ENCODE measurements at places on chromosomes 11 and 22.

GRCh38 chr11:77779935-77780334 lies 40.6 kb downstream of the RSF1 start:
- DNase-seq, result no peak

DNA sequence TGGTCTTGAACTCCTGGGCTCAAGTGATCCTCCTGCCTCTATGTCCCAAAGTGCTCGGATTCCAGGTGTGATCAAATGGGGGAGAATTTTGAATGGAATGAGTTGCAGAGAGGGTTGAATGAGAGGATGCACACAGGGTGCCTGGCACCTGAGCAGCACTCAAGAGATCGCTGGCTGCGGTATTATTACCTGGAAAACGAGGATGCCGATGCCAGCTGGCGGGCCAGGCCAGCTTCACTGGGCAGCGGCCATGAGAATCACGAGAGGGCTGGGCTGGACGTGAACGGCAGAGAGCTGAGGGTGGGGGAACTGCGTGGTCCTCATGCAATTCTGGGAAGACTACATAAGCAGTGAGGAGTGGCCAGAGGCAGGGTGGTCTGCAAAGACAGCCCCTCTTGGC lies 2.9 kb downstream of the MGAT3 start:
- DNase-seq, result no peak

DNA sequence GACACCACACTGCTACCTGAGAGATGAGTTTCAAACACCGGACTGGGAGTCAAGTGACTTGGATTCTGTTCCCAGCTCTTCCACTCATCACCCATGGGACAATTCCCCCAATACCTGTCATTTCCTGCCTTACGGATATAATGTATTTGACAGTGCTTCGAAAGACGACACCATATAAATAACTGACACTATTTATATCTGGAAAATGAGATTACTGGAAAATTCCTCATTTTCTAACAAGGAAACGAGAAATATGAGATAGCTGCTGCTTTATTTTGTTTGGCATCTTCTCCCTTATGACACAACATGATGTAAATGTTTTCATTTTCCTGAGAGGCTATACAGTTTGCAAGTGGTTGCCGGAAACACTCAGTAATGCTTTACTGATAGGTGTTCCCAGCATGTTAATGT lies 8.6 kb downstream of the HSCB start:
- DNase-seq, result no peak

GRCh38 chr22:28051787-28052356 lies 132.8 kb upstream of the PITPNB start:
- no peak for DNase-seq

DNA sequence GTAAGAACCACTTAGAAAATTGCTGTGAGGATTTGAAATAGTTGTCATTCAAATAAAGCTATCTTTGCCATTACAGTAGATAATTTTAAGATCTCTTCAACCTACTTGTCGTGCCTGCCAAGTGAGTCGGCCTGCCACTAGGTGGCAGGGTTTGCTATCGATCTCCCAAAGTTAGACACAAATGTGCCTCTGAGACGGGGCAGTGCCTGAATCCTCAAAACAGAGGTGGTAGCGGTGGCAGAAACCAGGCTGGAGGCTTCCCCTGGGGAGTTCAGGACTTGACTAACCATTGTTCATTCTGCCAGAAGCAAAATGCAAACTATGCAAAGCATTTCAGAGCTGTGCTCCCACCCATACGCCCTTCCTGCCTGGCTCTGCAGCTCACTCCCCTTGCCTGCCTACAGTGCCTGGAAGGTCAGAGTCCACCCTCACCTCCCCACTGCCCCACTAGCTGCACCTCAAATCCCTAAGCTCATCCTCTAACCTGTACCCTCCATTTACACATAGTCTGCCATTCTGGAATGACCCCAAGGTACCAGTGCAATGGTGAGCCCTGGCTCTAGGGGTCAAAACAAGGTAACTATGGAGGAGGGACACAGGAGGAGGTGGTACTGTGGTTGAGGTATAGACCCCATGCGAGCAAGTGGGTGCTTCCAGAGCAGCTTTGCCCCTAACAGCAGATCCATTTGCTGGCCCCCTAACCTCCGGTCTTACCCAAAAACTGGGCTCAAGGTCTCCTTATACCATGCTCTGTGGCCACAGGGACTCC lies 82.1 kb downstream of the C11orf58 start:
- DNase-seq, result peak; percentile 21

DNA sequence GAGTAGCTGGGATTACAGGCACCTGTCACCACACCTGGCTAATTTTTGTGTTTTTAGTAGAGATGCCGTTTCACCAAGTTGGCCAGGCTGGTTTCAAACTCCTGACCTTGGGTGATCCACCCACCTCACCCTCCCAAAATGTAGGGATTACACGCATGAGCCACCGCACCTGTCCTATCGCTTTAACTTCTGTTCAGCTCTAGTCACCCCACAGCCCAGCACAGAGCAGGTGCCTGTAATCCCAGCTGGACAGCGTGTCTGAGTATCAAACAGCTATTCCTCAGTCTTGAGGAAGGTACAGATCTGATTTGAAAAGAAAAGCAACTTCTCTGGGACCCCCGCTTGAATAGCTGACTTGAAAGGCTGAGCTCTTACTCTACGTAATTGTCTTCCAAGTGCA lies 149.1 kb downstream of the CTTN start:
- DNase-seq, result no peak

DNA sequence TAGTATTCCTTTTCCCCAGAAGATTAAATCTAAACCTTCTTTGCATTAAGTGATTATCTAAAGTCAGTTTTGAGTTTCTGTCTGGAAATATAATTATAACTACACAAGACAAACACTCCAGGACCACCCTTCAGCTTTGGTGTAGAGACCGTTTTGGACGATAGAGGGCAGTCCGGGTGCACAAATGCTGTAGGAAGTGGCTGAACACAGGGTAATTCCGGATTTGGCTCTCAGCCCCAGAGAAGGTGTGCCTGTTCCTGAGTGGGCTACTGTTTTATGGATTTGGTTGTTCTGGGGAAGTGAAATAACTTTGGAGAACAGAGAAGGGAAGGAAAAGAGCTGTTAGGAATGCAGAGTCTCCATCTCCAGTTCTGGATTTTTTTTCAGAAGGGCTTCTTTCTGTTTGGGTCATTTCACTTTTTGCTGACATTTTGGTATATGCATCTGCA lies 14.8 kb downstream of the EXT2 start:
- DNase-seq, result no peak

GRCh38 chr11:10918698-10919097 lies 60.8 kb upstream of the ZBED5 start:
- DNase-seq, result no peak

DNA sequence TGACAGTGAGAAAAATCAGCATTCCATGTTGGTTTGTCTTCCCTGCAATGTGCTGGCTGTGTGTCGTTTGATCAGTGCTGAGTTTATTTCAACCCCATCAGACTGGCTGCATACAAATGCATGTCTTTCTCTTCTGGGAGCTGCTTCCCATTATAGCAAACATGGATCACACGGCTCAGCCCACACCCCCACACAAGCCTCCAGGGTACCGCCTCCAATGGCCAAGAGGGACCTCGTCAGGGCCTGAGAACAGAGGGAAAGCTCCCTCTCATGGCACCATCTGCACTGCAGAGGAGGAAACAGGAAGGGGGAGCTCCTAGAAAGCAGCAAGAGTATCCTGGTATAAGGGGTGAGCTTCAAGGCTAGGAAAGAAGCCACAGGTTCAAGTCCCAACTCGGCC lies 214.2 kb downstream of the LARGE1 start:
- DNase-seq, result no peak

DNA sequence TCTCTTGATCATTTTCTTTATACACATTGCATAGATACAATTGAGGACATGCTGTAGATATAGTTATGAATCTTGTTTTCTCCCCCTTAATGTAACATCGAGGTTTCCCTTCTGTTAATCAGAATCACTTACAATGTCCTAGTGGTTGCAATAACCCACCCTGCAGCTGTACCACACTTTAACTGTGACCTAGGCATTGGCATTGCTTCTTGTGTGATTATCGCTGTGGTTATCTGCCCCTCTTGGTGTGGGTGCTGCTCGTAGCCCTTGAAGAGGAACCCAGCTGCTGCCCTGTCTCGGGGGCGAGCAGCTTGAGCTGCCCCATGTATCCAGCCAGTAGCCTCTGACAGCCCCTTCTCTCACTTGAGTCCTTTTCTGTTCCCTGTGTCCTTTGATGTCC lies 1.5 kb downstream of the DGAT2 start:
- DNase-seq, result no peak

DNA sequence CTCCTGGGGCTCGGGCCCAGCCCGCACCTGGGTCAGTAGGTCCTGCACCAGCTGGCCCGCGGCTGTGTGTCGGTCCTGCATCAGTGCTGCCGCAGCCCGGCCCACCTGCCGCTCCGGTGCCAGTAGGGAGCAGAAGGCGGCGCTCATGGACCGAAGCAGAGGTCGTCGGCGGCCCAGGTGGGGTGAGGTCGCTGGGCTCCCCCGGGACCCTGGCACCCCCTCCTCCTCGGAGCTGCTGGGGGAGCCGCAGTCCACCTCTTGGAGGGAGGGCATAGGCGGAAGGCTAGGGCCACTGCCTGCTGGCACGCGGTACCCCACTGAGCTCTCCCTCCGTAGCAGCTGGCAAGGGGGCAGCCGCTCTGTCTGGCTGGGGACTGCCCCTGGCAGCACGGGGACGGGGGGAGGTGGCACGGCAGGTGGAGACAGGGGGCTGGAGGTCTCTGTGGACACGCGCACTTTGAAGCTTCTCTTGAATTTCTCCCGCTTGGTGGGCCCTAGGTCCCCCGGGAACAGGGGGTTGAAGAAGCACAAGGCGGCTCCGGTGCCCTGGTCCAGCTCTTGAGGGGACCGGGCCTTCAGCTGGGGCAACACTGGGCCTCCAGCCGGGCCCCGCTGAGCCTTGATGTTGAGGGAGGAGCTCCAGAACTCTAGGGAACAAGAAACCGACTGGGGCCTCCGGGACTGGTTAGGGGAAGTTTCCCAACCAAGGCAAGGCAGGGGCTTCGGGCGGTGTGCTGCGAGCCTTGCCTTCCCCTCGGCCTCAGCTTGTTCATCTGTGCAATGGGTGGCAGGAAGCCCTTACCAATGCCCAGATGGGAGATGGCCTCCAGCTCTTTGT lies 1.4 kb downstream of the RIN1 start:
- no peak for DNase-seq

DNA sequence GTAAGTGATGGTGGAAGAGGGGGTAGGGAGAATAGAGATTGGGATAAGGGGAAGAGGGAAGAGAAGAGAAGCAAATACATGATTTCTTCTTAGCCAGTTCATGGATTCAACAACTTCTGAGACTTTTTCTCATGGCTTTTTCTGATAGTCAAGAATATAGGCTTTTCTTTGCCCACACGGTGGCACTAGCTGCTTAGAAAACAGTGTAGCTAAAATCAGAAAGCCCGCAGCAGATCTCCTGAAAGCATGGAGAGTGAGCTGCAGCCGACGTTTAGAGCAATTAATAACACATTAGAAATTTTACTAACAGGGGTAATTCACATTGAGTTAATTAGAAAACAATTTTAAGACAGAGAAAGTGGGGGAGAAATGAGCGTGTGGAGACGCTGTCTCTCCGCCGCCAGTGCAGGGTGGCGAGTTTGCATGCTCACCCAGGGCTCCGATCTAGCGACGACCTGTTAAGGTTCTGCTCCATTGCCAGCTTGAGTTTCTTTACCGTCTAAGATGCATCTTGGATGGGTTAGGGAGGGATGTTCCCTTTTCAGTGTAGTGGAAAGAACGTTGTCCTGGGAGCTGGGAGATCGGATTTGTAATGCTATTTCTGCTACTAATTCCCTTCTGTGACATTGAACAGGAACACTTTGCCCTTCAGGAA lies 3.3 kb upstream of the RAG1 start:
- DNase-seq, result no peak

DNA sequence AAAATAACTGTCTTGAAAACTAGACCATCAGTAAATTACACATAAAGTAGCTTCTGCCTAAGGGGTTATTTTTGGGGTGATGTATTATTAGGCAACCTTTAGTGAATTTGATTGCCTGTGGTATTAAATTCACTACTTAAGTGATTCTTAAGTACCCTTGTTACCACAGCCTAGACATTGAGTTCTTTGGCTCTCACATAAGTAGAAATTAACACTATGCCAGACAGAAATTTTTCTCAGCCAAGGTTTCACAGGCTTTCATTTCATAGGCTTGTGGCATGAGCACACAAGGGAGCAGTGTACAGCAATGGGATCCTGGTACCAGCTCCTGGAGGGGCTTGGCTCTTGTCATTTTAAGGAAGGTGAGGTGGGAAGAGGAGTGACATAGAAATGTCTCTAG lies 218.5 kb downstream of the AASDHPPT start:
- no peak for DNase-seq

DNA sequence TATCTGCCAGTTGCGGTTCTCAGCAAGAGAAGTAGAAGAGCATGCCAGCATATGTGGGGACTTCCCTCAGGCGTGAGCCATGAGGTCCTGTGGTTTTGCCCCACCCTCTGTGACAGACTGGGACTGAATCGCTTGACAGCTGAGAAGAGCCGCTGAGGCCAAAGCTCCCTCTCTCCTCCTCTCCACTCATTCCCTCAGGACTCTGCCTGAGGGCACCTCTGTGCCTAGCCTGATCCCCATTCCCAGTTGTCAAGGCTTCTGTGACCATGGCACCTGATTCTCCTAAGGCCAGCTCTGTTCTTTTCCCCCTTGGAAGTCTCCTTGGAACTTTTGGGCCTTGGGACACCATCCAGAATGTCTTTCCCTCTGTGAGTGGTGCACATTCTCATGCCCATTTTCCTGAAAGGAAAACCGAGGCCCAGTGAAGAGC lies 27.0 kb downstream of the ART5 start:
- DNase-seq, result no peak

- DNase-seq, result peak; percentile 36
Observed at GRCh38 chr11:73335204-73335923, 27.3 kb downstream of the ARHGEF17 start.

DNA sequence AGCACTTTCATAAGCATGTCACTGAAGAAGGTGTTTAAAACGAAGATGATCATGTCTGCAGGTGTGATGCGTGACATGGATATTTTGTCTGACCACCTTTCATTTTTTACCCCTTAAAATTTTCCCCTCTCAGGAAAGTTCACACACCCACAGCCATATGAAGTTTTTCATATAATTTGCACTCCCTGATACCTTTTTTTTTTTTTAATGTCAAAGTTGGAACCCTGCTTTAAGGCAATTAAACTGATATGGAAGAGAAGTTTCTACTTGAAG lies 104.6 kb downstream of the ATXN10 start:
- DNase-seq, result no peak

- no peak for DNase-seq
Observed at GRCh38 chr22:28001171-28001835, 82.2 kb upstream of the PITPNB start.

GRCh38 chr11:88117281-88117858 lies 57.9 kb downstream of the RAB38 start:
- no peak for DNase-seq

Data from thoracic aorta (tissue), 2 donors.